Activated gamma-delta T cell treated with Interleukin-2 at 50 U/mL for 16 hours (primary cell): ENCODE measurements at places on chromosomes 3 and 15.

DNA sequence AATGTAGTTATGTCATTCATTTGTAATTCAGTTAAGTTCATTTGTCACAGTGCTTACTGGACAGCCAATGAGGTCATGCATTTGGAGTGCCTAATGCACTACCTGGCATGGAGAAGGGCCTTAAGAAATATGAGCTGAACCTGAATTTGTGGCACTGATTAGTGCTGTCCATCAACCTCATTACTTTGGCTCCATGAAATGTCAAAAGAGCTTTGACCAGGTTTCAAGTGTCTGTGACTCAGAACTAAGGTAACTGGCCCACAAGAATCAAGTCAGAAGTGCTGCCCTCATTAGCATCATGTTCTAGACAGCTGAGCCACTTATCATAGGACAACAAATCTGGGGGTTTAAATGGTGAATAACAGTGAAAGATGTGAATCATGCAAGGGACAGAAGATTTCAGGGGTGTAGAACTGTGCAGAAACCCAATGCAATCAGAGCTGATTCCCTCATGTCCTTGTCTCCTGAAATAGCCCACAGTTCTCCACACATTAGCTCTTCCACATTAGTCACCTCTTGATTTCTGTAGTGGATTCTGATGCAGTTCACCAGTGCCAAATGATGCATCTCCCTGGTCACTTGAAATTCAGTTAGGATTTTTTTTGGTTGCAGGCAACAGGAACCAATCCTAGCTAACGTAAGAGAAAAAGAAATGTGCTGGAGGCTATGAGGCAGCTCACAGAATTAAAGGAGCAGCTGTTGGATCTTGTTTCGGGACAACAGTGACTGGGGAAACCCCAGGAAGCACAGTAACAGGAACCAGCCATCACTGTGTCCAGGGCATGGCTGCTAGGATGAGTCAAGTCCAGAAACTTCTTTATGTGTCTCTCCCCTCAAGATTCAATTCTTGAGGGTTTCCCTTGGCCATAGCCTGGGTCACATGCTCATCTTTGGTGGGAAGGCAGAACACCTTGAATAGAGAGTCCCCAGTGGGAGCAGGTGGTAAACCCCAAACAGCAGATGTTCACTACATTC is 38.7 kb downstream of the CHST2 start:
- DNase-seq = no peak

- DNase-seq = no peak
Observed at GRCh38 chr15:48896869-48897814, 19.2 kb downstream of the EID1 start.

DNA sequence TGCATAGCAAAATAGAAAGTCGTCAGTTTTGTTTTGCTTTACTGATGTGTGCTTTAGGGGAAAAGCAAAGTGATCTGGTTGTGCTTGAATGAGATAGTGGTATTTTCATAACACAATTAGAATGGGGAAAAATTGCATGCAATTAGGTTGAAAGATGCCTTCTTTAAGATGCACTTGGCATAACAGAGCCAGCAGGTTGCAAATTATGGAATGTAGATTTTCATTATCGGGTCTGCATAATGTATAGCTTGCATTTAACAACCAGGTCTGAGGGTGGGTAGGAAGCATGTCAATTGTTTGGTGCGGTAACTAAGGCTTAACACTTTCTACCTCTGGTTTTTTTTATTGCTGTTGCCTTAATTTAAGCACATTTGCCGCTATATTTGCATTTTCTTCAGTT is 370.7 kb upstream of the MCTP2 start:
- DNase-seq = no peak

DNA sequence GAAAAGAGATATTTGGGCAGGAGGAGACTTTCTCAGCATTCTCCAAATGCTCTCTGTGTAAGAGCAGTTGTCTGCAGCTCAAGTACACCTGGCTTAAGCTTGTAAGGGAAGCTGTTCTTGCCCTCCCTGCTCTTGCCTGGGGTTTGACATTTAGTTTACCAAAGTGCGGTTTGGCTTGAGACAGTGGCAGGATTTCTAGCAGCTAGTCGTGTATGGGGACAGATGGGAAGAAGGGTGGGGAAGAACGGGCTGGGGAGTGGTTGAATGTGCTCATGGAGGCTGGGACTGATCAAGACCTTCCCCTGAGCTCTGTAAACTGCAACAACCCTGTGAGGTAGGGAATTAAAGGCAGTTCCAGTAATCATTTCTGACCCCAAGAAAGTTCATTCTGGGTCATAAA is 39.8 kb downstream of the SQOR start:
- DNase-seq = no peak

DNA sequence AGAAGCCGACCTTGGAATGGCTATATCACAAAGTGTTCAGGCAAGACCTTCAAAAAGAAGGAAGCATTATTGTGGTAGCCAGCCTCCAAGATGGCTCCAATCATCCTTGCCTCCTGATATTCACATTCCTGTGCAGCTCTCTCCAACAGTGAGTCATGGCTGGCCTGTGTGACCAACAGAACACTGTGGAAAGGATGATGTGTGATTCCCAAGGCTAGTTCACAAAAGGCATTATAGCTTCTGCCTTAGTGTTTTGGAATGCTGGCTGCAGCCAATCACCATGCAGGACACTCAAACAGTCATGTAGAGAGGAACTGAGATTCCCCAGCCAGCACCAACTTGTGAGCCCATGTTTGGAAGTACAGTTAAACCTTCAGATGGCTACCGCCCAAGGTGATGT is 102.6 kb downstream of the EFL1 start:
- no peak for DNase-seq

- DNase-seq = no peak
Observed at GRCh38 chr3:9013782-9014563, 50.7 kb upstream of the RAD18 start.
